Caco-2 (cell line): ENCODE measurements at places on chromosomes 16 and 17.
A peak's percentile ranks its signal among the peaks of the same experiment; 100 is the strongest.

DNA sequence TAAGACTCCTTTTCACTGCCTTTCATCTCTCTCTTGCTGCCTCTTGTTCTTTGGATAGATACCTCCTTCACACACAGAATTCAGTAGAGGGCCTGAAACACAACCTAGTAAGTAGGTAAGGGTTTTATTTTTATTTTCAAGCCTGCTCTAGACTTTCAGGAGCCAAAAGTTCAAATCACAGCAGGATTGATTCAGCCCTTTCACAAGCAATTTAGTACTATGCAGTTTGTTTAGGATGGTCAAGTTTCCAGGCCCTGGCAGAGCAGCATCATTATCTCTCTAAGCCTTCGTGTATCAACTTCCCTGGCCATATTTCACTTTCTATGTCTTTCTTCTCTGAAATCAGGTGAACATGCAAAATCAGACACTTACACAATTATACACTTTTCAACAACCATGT is 148.8 kb upstream of the CORO6 start:
- no peak for DNase-seq

- DNase-seq, result peak; percentile 30
Observed at GRCh38 chr16:89365044-89365467, 125.3 kb downstream of the ANKRD11 start.

- DNase-seq, result no peak
Observed at GRCh38 chr16:70476272-70477020, 22.1 kb downstream of the FCSK start.

GRCh38 chr16:12321311-12321842 is 344.8 kb downstream of the SNX29 start:
- DNase-seq, result no peak

- DNase-seq, result no peak
Observed at GRCh38 chr17:76405967-76406647, 21.7 kb downstream of the SPHK1 start.
